Progenitor cell of endocrine pancreas (in vitro differentiated cells): ENCODE measurements at places on chromosomes 7 and 10.

DNA sequence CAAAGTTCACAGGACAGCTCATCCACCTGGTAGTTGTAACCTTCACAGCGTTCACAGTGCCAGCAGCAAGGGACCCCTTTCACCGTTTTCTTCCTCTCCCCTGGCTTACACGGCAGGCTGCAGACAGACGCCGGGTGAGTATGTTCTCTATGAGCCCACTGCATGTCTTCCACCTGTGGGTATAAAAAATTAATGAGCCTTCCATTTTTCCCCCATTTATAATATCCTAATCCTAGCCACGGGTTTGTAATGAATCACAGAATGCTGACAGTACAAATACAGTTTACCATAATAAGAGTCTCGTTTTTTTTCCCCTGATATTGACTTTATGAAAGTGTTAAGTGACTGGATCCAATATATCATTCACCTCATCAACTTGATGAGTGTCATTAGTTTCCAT, 719.0 kb downstream of the GRM8 start:
- no peak for DNase-seq

DNA sequence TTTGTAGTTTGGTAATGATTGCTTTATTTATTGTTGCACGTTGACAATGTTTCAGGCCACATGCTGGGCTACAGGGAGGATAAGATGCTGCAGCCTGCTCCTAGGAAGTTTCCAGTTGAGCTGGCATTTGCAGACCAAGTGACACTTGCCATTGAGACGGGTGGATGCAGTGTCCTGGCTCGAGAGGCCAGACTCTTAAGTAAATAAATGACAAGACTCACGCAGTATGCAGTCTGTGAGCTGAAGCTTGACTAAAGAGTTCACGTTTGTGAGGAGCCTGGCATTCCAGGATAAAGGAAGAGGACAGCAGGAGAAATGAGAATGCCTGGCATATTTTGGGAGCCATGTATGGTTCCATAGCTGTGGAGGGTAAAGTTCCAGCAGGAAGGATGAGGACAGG, 105.8 kb downstream of the BAMBI start:
- no peak for DNase-seq

DNA sequence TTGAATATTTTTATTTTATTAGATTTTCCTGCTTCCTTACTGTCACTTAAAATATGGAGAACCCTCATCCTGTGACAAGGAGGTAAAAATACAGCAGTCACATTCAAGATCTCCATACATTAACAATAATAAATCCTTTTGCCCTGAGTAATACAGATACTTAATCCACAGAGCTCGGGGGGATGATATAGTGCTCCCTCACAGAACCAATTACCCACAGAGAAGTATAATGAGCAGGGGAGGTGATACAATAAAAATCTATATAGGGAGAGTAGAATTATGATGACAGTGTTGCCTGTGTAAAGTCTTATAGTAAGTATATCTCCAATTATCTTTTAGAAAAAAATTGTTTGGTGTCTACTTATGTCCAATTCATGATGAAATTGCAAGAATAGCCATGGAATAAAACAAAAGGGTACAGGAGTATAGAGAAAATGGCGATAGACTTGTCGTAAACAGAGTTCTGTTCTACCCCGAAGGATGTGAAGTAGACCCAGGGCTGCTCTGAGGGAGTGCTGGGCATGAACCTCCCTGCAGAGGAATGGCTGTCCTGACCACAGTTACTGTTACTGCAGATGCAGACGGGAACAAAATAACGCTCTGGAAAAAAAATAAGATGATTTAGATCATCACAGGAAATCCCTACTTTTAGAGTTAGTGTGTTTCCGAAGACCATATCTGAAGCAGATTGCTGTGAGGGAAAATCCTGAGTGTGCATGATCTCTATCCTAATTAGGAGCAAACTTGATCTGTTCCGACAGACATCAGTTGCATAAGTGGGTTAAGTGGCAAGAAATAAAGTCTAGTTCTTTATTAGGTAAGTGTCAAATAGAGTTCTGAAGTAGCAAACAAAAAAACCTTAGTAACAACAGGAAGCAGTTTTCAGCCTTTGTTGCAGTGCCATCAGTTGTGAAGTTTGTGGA, 123.7 kb downstream of the KAT6B start:
- no peak for DNase-seq

- DNase-seq = no peak
Observed at GRCh38 chr7:15140431-15140830, 237.9 kb upstream of the DGKB start.

DNA sequence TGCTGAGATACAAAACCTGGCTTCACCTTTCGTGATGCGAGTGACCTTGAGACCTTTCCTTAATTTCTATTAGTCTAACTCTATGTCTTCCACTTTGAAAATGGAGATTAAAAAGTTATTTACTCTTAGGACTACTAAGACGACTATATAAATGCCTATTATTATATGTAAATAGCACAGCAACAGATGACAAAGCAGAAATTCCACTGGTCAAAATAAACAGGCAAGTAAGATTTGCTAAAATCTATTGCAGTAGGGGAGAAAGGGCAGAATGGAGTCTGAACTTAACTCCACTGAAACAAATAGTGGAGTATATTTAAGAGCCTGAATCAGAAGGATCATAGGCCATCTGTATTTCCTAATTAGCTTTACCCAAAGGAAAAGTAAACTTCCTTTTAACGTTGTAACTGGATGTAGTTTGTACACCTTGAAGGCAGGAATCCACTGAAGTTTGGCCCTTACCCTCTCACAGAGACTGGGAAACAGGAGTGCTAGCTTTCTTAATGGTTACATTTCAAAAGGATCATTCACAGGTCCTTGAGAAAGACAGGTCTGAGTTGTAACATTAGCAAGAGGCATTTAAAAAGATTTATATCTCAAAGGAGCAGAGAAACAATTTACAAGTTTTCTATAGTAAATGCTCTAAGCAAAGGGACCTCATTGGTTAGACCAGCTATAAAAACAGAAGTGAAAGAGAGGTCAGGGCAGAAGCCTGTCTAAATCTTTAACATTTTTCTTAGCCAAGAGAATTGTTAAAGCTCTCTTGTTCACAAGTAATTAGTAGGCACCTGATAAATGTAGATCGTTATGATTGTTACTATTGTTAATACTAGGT, 332.5 kb downstream of the ZWINT start:
- no peak for DNase-seq

DNA sequence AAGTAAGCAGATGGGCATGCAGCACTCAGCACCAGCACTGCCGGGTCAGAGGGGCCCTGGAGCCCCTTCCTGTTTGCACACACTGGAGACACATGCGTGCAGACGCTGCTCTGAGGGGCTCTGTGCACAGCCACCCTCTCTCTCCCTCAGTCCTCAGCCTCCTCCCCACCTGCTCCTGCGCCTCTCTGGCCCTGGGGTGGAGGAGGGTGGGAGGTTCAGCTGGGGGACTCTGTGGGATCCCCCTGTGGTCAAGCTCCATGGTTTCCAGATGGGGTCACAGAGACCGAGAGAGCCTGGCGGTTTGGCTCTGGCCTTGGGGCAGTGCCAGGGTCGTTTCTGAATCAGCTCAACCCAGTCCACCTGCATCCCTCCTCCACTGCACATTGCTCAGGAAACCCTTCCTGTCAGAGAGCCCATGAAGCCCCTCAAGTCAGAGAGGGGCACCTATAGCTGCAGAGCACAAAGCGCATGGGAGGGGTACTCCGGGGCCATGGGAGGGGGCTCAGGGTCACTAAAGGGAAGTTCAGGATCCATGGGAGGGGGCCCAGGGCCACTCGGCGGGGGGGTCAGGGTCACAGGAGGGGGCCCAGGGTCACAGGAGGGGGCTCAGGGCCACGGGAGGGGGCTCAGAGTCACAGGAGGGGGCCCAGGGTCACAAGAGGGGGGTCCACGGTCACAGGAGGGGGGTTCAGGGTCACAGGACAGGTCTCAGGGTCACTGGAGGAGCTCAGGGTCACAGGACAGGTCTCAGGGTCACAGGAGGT, 161.7 kb downstream of the ADARB2 start:
- no peak for DNase-seq

DNA sequence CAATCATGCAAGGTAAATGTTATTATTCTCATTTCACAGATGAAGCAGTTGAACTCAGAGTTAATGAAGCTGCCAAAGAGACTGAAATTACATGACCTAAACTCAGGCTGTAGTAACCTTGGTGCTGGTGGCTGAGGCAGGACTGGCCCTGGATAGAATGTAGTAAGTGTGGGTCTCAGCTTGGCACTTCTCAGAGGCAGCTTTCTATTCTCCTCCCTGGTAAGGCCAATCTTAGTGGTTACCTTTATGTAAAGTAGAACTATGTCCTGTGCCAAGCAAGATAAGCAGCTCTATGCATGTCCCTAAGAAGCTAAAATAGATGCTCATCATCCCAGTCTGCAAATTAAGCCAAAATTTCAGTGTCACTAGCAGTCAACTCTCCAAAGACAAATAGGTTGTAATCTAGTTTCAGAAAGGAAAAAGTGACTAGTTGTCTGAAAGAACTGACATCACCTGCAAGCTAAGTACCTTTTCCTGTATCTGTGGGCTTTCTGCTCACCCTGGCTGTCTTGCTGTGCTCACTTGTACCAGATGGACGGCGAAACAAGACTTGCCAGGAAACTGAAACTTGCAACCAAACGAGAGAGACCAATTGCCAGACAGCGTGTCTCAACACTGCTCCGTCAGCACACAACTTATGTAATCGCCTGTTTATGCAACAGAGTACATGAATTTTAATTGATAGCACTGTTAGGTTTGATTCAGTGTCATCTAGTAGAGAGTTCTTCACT, 43.7 kb downstream of the CH25H start:
- no peak for DNase-seq

- DNase-seq = no peak
Observed at GRCh38 chr7:11458736-11459483, 373.1 kb downstream of the THSD7A start.

- no peak for DNase-seq
Observed at GRCh38 chr10:60718886-60719285, 59.4 kb upstream of the CDK1 start.

DNA sequence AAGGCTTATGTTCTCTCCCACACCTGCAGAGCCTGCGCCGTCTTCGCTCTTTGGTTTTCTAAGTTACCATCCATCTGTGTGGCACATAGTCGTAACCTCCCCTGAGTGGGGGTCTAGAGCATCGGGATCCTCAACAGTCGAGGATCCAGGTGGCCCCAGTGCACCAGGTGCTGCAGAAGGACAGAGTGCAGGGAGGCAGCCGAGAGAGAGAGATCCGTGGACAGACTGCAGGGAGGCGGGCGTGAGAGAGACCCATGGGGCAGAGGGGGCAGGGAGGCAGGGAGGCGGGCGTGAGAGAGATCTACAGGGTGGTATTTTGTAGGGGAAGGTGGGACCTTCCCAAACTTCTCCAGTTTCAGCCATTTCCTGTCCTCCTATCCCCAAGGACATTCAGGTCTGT, 42.3 kb downstream of the PFKP start:
- no peak for DNase-seq

DNA sequence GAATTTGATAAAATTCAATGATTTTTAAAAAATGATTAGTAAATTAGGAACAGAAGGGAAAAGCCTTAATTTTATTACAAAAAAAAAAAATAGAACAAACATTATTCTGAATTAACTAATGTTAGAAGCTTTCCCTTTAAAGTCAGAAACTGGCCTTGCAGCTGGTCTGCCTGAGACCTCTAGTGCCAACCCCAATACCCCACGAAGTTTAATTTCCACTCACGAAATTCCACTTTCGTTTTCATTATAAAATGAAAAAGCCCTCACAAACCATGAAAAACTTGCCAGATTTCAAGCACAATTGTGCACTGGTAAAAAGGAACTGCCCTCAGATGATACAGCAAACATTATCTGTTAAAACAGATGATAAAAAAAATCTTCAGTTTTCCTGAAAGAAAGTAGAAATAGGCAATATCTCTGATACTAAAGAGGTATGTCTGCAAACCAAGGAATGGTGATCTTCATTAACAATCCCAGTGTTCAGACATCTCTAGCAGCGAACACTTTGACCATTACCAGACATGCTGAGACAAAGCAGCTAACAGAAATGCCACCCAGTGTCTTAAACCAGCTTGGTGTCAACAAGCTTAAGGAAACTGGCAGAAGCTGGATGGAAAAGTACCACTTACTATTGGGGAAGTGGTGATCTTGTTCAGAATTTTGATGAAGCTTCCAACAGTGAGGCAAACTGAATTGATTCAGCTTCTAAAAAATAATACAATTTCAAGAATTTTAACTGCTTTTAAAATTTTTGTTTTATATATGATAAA, 80.2 kb downstream of the PALS2 start:
- no peak for DNase-seq

- DNase-seq = no peak
Observed at GRCh38 chr10:32149252-32149955, 93.2 kb upstream of the KIF5B start.

- no peak for DNase-seq
Observed at GRCh38 chr10:80421050-80421706, 12.8 kb downstream of the PRXL2A start.

DNA sequence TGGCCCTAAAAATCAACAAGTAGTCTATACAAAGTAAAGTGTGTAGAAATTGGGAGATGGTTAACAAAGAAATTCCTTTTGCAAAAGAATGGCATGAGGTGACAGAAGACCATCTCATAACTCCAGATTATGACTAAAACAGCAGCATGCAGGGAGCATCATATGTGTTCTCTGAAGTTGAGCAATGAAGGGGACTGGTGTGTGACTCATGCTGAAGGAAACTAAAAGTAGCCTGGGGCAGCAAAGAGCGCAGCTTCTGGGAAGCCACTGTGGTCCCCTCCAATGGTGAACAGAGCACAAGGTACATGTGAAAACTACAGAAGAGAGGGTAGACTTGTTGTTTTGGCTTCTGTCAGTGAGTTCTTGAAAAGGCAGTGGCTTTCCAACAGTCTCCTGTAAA, 133.4 kb downstream of the MACC1 start:
- no peak for DNase-seq

DNA sequence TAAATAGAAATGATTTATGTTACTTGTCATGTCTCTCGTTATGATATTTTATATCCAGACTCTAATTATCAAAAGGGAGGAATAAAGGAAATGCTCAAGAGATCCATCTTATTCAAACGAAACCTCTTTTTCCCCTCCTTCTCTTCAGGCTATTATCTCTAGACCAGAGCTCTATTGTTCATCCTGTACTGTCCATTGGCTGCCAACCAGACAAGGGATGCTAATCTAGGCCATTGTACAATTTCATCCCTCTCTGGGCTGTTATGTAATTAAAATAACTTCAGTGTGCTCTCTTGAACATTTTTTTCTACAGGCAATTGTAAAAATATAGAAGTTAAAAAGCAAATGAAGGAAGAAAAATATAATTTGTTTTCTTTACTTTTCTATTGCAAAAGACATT, 220.4 kb downstream of the HDAC9 start:
- DNase-seq = no peak

GRCh38 chr7:98125759-98126158, 19.1 kb downstream of the LMTK2 start:
- no peak for DNase-seq

GRCh38 chr7:108290459-108291151, 160.4 kb upstream of the LAMB4 start:
- DNase-seq = no peak

DNA sequence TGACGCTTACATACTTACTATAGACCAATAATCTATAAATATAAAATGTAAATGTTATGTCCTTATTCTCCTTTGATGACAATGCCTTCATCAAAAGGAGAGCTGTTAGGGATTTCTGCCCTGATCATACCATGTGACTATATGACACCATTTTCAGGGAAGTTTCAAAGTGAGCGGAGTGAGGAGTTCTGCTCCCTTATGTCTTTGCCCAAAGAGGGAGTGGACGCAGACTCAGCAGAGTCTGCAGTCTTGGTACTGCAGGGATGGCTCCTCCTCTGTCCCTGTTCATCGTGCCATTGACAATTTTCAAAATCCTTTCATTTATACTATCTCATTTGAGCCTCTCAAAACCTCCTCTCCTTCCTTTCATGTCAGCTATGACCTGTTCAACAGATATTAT, 27.9 kb downstream of the HYAL4 start:
- DNase-seq = no peak

GRCh38 chr7:107091306-107091705, 46.8 kb downstream of the PRKAR2B start:
- no peak for DNase-seq
